Stimulated activated CD4-positive, alpha-beta T cell treated with anti-CD3 and anti-CD28 coated beads, Interleukin-12 subunit alpha, Interleukin-12 subunit beta, amount 100 ng/mL, for 48 hours (primary cell): ENCODE measurements at places on chromosomes 12 and 14.
A peak's percentile ranks its signal among the peaks of the same experiment; 100 is the strongest.

GRCh38 chr14:67584978-67585377 is 15.1 kb downstream of the PIGH start:
- DNase-seq, result no peak

DNA sequence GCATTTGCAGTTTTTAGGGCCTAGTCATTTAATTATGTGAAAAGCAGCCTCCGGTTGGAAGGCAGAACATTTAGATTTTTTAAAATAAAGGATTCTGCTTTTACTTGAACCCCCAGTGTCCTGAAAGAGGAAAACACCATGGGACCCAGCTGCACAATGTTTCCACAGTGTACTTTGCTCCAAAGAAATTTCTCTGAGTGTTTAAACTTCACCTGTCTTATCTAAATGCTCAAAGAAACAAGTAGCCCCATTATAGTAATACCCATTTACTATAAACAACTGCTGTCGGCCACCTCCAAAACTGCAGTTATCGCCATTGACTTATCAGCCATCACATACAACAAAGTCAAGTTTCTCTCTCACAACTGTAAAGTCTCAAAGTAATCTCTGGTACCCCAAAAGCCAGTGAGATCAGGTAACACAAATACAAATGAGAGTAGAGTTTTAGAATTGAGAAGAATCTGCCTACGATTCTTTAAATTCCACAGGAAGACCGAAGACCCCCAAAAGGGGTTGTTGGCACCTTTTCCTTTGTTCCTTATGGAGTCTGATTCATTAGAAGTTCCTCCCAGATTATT is 205.2 kb downstream of the NUBPL start:
- no peak for DNase-seq

- DNase-seq, result peak; percentile 51
Observed at GRCh38 chr12:76558684-76559399, 729 bp downstream of the OSBPL8 start.

DNA sequence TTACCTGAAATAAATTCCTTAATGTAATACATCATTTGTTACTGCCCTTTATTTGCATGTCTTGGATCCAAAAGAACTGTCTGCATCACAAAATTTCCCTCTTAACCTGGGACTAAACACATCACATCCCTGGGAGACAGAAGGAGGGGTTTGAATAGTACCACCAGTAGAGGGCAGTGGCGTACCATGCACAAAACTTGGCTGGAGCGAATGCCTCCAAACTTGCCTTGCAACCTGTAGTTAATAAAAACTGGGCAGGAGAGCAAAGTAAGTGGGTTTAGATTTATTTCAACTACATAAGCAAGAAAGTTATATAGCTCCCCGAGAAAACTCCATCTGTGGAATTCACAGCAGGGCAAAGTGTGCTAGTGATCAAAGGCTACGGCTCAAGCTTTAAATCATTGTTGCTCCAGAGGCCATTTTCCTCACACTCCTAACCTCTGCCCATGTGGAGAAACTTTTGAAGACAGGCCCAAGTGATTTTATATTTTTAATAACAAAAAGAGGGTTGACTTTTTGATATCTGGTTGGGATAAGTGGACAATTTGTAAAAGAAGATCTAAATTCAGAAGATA is 1176.7 kb upstream of the SEL1L start:
- peak; percentile 3 for DNase-seq
